Breast epithelium (tissue), 4 donors: ENCODE measurements at places on chromosomes 5 and 9. TPM values are rescaled to one million over a fixed set of nuclear protein-coding genes. Genes with fewer than 3 reads are reported as not detected.

- no peak overlapping the region for H3K27ac ChIP-seq
- no peaks in the 10 kb centered on the region for H3K36me3 ChIP-seq
- H3K4me3 ChIP-seq: no peak overlapping the region
- H3K4me1 ChIP-seq: no peaks in the 10 kb centered on the region
- no peaks in the 10 kb centered on the region for H3K27me3 ChIP-seq
Measured at GRCh38 chr5:66307647-66308241, 163.6 kb downstream of the SREK1 start.

DNA sequence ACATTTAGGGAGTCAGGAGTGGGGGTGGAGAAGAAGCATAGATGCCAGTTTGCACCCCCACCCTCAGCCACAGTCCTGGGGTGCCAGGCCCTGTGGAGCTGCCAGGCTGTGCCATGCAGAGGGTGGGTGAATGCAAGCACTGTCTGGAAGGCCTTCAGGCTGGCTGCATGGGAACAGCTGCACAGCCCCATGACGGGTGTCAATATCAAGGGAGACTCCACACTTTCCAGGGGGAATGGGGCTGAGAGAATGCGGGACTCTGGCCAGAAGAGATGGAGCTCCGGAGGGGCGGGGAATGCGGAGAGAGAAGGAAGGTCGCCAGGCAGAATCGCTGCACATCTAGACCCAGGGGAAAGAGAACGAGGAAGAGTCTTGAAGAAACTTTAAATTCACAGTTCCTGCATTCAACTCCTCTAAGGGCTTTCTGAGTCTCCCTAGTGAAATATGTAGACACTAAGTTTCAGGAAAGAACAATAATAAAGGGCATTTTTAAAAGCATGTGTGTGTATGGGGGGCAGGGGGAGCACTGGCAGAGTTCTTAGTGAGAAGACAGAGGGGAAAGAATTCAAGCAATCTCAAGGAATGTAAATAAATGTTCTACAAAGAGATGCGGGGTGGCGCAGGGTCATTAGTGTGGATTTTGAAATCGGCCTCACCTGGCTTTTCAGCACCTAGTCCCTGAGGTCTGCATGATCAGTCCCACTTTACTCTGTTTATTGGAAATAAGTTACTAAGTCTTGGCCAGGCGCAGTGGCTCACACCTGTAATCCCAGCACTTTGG lies 59.1 kb downstream of the BOD1 start:
- H3K27ac ChIP-seq: no peak overlapping the region
- no peaks in the 10 kb centered on the region for H3K36me3 ChIP-seq
- H3K4me1 ChIP-seq: no peaks in the 10 kb centered on the region
- H3K4me3 ChIP-seq: no peak overlapping the region
- H3K27me3 ChIP-seq: no peaks in the 10 kb centered on the region

DNA sequence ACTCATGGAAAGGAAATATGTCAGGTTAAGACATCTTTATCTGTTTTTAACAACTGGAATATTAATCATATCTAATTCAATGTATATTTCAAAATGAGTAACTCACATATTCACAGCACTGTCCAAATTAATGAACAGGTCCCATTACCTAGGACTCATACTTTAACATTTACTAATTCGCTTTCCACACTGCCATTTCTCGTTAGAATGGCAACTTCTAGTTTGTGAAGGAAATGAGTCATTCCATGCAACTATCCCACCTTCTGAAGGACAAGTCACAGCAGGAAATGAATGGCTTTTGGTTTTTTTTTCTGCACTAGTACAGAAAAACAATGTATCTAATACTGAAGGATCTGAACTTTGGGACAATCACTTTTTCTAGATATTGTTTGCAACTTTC lies 24.6 kb upstream of the IFNK start:
- H3K4me1 ChIP-seq: no peaks in the 10 kb centered on the region
- H3K27me3 ChIP-seq: no peaks in the 10 kb centered on the region
- DNase-seq: no peak
- no peak overlapping the region for H3K27ac ChIP-seq
- no peaks in the 10 kb centered on the region for H3K36me3 ChIP-seq

- no peaks in the 10 kb centered on the region for H3K27me3 ChIP-seq
- H3K36me3 ChIP-seq: no peaks in the 10 kb centered on the region
- no peak overlapping the region for H3K27ac ChIP-seq
- no peaks in the 10 kb centered on the region for H3K4me1 ChIP-seq
- H3K4me3 ChIP-seq: no peak overlapping the region
Measured at GRCh38 chr9:84486663-84487062, 146.1 kb upstream of the SLC28A3 start.

Gene SLC6A7
- 0.16 TPM for total RNA-seq

- no peaks in the 10 kb centered on the region for H3K36me3 ChIP-seq
- H3K27ac ChIP-seq: no peak overlapping the region
- no peaks in the 10 kb centered on the region for H3K4me1 ChIP-seq
- DNase-seq: no peak
- H3K4me3 ChIP-seq: no peak overlapping the region
Measured at GRCh38 chr5:86127696-86128095, 490.0 kb upstream of the COX7C start.

DNA sequence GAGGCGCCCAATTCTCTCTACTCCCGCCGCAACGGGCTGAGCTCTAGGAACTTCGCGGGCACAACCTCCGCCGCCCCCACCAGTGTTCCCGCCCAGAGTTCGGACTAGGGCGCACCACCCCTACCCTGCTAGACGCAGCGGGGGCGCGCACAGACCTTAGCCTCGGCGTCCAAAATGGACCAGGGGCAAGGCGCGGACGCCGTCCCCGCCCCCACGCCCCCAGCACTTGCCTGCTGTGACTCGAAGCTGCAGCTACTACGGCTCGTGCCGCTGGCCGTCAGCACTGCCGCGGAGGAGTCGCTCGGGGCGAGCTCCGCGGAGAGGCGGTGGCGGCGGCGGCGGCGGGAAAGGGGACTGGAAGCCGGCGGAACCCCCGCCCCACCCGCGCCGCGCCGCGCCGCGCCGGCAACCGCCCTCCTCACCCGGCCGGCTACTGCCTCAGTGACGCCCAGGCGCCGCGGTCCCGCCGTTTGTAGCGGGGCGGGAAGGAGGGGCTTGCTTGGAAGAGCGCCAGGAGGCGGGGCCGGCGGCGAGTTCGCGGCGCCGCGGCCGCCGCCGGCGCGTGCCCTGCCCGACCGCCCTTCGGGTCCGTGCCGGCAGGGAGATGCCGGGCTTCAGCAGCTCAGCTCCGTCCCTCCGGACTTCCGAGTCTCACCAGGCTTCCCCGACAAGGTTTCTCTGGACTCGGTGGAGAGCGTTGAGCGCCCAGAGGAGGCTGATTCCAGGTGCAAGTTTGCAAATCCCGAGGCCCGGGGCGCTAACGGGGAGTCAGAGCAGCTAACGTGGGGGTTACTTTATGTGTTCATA lies 4.5 kb downstream of the ELAVL2 start:
- H3K4me3 ChIP-seq: peak overlapping the region; percentile 52
- no peak for DNase-seq
- H3K4me1 ChIP-seq: peaks cover 4% of the 10 kb centered on the region
- no peaks in the 10 kb centered on the region for H3K36me3 ChIP-seq

GRCh38 chr5:132549576-132549975 lies 6.3 kb upstream of the IL5 start:
- no peak overlapping the region for H3K4me3 ChIP-seq
- no peak for DNase-seq
- H3K27ac ChIP-seq: no peak overlapping the region
- H3K36me3 ChIP-seq: no peaks in the 10 kb centered on the region
- no peaks in the 10 kb centered on the region for H3K4me1 ChIP-seq

- peak overlapping the region; percentile 59 for H3K4me3 ChIP-seq
- peak overlapping the region; percentile 90 for H3K27ac ChIP-seq
- H3K36me3 ChIP-seq: no peaks in the 10 kb centered on the region
- DNase-seq: no peak
- peaks cover 9% of the 10 kb centered on the region for H3K4me1 ChIP-seq
Measured at GRCh38 chr5:141514330-141515133, 25.7 kb downstream of the PCDHGC5 start.

- H3K27ac ChIP-seq: peak overlapping the region; percentile 98
- DNase-seq: no peak
Measured at GRCh38 chr5:138354387-138354786, 1.9 kb downstream of the KDM3B start.

GRCh38 chr9:106857811-106858470 lies 5.0 kb upstream of the ZNF462 start:
- no peaks in the 10 kb centered on the region for H3K27me3 ChIP-seq
- H3K36me3 ChIP-seq: no peaks in the 10 kb centered on the region
- H3K4me3 ChIP-seq: no peak overlapping the region
- H3K4me1 ChIP-seq: no peaks in the 10 kb centered on the region
- no peak overlapping the region for H3K27ac ChIP-seq

Gene C5orf58
- 0.15 TPM for total RNA-seq

- H3K4me1 ChIP-seq: no peaks in the 10 kb centered on the region
- H3K4me3 ChIP-seq: no peak overlapping the region
- H3K27ac ChIP-seq: no peak overlapping the region
- H3K27me3 ChIP-seq: no peaks in the 10 kb centered on the region
- no peak for DNase-seq
- no peaks in the 10 kb centered on the region for H3K36me3 ChIP-seq
Measured at GRCh38 chr5:88736494-88736893, 146.5 kb downstream of the MEF2C start.

Gene ORM2
- total RNA-seq: 2.9 TPM

GRCh38 chr9:17625644-17626388 lies 47.0 kb downstream of the SH3GL2 start:
- H3K36me3 ChIP-seq: no peaks in the 10 kb centered on the region
- no peak overlapping the region for H3K27ac ChIP-seq
- DNase-seq: no peak
- H3K4me1 ChIP-seq: no peaks in the 10 kb centered on the region
- no peak overlapping the region for H3K4me3 ChIP-seq

DNA sequence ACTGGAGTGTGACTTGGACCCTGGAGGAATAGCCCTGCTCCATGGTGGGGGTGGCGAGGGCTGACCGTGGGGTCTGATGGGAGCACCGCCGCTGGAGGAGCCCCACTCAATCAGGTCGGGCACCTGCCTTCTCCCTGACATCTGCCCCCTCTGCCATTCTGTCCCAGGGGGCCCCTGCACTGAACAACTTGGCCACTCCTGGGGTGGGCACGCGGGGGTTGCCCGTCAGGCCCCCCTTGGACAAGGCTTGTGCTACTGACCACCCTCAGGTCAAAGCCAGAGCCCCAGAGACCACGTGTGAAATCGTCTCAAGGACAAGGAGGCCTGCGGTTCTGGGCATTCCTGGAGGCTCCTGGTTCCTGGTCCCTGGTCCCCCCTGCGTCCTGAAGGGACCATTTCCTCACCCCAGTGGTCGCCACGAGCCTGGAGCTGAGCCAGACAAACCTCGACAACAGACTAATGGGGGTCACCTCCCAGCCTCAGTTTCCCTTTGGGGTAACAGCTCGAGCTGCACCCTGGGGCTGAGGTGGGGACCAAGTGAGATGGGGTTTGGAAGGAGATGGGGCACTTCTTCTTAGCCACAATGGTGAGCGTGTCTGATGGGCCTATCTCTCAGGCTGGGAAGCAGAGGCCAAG lies 73.4 kb upstream of the RNU6ATAC start:
- H3K4me3 ChIP-seq: no peak overlapping the region
- DNase-seq: no peak
- no peaks in the 10 kb centered on the region for H3K36me3 ChIP-seq
- H3K27ac ChIP-seq: no peak overlapping the region
- peaks cover 18% of the 10 kb centered on the region for H3K27me3 ChIP-seq
- no peaks in the 10 kb centered on the region for H3K4me1 ChIP-seq

Gene GALNT12
- 6.6 TPM for total RNA-seq

- peaks cover 30% of the 10 kb centered on the region for H3K27me3 ChIP-seq
- DNase-seq: no peak
- H3K4me1 ChIP-seq: no peaks in the 10 kb centered on the region
- H3K27ac ChIP-seq: no peak overlapping the region
Measured at GRCh38 chr9:99826579-99826978, 4.9 kb downstream of the NR4A3 start.

DNA sequence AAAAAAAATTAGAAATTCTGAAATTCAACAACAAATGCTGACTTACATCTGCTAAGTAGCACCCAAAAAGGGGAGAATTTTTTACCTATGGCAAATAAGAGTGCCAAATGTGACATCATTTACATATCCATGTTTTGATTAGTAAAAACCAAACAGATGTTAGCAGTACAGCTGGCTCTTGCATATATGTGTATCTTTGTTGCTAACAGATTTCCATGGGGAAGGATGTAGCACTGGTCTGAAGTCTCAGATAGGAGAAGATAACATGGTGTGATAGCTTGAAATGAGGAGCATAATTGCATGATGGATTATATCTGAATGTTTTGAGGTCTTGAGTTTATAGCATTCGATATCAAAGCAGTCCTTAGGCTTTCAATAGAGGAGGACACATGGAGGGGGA lies 17.5 kb downstream of the PIK3R1 start:
- H3K4me3 ChIP-seq: peak overlapping the region; percentile 10
- H3K27me3 ChIP-seq: no peaks in the 10 kb centered on the region
- DNase-seq: no peak
- no peak overlapping the region for H3K27ac ChIP-seq
- no peaks in the 10 kb centered on the region for H3K36me3 ChIP-seq
- no peaks in the 10 kb centered on the region for H3K4me1 ChIP-seq

GRCh38 chr5:167587772-167588437 lies 703.5 kb upstream of the WWC1 start:
- H3K4me1 ChIP-seq: no peaks in the 10 kb centered on the region
- no peaks in the 10 kb centered on the region for H3K36me3 ChIP-seq
- no peak overlapping the region for H3K4me3 ChIP-seq
- H3K27me3 ChIP-seq: no peaks in the 10 kb centered on the region
- no peak for DNase-seq
- H3K27ac ChIP-seq: no peak overlapping the region

DNA sequence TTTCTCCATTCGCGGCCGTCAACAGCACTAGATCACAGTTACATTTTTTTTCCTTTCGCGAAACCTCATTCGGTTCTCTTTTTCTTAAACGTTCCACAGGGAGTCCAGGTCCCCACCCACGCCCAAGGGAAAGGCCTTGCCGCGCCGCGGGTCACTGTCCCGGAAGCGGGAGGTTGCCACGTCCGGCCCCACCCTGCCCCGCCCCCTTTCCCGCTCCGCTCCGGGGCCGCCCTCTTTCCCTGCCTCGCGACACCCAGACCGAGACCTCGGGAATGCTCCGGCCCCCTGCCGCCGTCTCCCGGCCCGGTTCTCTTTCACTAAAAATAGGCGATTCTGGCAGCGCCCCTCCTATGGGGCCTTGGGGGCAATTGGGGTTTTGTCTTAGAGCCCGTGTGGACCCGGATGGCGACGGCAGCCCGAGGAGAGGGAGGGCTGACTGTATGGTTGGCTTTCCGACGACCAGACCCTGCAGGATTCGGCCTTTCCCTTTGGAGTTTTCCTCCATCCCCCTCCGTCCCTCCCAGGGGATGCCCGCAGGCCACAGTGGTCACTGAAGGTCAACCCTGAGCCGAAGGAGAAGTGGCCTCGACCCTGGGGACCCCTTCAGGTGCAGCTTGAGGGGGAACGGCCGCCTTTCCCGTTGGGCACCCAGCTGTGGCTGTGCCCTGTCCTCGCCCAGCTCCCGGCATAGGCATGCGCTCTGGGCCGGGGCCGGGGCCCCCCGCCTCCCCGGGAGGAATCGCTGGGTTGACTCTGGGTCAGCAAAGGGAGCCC lies 2.8 kb upstream of the RACK1 start:
- DNase-seq: peak; percentile 93
- peak overlapping the region; percentile 79 for H3K4me3 ChIP-seq
- no peaks in the 10 kb centered on the region for H3K36me3 ChIP-seq
